Ammon's horn (tissue), 1 donor: ENCODE measurements at places on chromosomes 2 and 18.

GRCh38 chr2:69988086-69988635, 26.7 kb upstream of the ASPRV1 start:
- no peak for DNase-seq

DNA sequence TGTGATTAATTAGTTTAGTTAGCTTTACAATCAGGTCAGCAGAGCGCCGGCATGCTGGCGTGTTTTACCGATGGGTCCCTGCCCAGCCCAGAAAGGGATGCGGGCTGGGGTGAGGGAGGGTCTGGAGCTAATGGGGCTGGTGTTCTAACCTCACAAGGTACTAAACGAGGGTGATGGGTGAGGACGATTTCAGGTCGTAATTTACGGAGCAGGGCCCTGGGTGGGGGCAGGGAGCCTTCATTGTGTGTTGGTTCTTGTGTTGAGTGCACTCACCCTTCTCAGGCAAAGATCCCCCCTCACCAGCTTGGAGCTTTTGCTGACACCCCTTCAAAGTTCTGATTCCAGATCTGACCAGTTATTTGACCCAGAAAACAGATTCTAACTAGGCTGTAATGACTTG, 39.5 kb downstream of the PTGR3 start:
- no peak for DNase-seq

DNA sequence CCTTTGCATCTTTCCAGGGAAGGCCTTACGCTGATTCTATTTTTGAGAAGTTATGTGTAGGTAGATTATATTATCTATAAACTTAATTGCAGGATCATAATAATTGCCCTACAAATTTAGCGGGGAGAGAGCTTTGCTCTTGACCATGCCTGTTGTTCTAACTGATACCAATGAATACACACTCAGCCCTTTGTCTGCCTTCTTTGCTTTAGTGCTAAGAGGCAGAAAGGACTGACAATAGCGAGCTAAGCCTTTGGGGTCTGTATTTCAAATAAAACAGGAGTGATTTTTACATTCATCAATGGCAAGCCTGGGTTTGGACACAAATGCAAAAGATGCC, 115.3 kb upstream of the STON1 start:
- DNase-seq, result peak; percentile 57

GRCh38 chr2:19736191-19736831, 165.5 kb downstream of the TTC32 start:
- no peak for DNase-seq

DNA sequence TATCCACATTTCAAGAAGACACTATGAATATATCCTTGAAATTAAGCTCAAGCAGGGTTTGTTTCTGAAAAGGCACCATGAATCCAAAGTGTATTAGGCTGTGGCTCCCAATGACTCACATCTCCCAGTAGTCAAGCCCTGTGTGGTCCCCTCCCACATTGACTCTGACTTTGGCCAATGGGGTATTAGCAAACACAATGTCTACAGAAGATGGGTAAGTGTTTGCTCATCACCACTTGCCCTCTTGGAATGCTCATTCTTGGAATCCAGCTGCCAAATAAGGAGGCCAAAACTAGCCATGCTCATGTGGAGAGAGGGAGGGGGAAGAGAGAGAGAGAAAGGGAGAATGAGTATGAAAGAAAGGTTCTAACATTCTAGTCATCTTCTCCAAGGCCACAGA, 490.0 kb downstream of the TXNL1 start:
- no peak for DNase-seq

DNA sequence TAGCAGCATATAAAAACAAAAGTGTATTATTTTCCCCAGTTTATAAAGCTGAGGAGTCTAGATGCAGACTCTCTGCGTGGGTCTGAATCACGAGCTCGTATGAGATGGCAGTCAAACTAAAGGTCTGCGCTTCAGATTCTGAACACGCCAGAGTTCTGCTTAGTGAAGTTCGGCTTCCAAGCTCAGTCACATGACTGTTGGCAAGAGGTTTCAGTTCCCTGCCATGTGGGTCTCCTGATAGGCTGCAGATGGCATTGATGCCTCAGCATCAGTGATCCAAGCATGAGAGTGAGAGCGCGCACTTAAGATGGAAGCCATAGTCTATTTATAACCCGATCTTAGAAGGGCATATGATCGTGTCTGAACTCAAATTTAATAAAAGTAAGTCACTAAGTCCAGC, 242.8 kb upstream of the DOK6 start:
- peak; percentile 42 for DNase-seq

DNA sequence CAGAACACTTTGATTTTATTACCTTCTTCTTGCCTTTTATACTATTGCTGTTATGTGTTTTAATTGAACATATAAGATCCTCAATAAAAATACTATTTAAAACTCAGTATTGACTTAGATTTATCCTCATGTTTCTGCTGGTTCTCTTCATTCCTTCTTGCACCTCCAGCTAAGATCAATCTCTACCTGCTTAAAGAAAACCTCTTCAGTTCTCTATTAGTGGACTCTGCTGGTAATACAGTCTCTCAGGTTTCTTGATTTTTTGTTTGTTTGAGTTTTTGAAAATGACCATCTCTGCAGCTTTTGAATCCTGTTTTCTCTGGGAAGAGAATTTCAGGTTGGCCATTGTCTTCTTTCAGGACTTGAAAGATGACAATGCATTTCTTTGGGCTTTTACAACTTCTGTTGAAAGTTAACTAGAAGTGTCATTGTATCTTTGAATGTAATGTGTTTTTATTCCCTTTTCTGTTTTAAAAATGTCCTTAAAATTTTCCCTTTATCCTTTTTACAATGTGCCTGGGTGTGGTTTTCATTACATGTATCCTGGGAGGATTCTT, 29.8 kb upstream of the TMEM131 start:
- no peak for DNase-seq

GRCh38 chr18:63603772-63604171, 16.6 kb downstream of the SERPINB13 start:
- no peak for DNase-seq

DNA sequence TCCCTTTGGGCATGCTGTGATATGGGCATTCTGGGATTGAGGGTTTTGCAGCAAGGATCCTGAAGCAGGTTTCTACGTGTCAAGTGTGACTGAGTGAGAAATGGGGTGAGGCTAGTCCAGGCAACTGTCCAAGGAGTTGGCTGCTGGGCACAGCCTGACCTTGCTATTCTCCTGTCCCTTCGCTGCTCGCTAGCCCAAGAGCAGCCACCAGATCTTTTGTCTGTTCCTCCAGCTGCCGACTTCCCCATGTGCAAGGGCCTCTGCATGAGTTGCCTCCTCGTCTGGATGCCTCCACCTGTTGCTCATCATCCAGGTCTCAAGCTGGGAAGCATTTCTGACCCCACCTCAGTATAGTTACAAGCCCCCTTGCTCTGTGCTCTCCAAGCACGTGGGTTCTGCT, 71.1 kb downstream of the DYSF start:
- DNase-seq, result no peak

- DNase-seq, result no peak
These were observed 6.1 kb upstream of the DNMT3A start for GRCh38 chr2:25347846-25348245.

DNA sequence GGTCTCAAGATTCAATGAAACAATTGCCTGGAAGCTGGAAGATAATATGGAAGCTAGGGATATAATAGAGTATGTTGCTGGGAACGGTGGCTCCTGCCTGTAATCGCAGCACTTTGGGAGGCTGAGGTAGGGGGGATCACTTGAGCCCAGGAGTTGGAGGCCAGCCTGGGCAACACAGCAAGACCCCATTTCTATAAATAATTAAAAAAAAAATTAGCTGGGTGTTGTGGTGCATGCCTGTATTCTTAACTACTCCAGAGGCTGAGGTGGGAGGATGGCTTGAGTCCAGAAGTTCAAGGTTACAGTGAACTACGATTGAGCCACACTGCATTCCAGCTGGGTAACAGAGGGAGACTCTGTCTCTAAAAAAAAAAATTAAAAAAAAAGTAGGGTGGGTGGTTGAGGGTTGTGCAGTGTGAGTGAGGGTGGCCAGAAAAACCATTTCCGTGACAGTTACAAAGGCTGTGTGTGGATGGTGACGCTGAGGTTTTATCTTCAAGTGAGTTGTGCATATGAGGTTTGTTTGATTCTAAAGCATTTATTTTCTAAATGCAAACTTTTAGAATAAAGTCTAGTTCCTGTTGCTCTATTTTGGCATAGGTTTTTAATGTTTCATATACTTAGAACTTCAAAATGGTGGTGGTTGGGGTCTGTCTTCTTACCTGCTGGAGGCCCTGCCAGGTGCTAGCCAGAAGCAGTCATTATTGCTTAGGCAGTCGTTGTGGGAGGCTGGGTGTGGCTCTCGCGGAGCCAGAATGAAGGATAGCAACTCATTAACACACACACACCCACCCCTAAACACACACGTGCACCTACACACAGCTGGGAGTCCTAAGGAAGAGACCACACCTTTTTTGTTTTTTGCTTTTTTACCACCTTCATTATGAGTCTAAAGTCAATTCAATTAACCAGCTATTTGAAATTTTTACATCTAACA, 4.7 kb upstream of the IL1R2 start:
- no peak for DNase-seq

DNA sequence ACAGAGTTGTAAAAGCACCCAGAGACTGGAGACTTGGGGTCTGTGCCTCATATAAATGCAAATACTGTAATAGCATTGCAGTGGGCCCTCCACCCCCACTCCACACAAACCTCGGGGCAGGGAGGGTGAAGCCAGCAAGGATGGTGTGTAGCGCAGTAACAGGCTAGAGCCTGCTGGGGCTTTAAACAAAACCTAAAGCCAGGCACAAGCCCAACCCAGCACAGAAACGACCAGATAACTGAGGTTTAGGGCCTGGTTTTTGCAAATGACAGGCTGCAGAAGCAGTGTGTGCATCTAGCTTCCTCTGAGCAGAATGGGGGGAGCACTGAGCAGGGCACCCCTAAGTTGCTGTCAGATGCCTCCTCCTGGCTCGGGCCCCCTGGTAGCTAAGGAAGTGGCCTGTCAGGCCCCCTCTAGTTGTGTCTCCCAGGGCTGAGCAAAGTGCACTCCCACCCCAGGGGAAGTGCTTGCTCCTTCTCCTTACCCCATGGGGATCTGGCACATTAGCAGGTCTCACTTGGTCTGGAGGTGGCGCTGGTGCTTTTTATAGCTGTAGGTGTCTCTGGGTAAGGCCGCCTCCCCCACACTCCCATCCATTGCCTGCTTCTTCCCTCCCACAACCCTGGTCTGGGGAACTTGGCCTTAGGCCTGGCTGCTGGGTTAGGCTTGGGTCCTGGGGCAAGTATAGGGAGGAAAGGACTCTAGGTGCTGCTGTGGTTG, 135.1 kb downstream of the CELF4 start:
- DNase-seq, result no peak

- DNase-seq, result no peak
These were observed 34.5 kb downstream of the PTPN4 start for GRCh38 chr2:119794237-119794636.

DNA sequence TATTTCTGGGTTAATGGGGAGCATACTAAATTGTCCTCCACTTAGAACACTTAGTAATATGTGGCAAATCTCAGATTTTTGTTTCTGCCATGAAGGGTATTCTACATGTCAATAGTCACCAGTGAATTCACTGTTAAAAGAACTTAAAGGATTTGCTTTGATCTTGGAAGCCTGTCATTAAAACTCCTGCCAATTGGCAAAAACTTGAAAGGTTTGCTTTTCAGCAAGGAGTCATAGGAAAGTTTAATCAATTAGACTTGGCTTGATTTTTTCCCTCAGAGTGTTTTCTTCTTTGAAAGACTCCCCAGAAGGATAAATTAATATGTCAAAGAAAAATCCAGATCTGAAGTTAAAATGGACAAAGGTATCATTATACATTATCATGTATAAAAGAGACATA, 671.9 kb upstream of the PKDCC start:
- DNase-seq, result no peak

GRCh38 chr2:101500180-101500579, 25.3 kb upstream of the RFX8 start:
- no peak for DNase-seq

- no peak for DNase-seq
These were observed 38.0 kb downstream of the ACKR3 start for GRCh38 chr2:236607471-236608187.

GRCh38 chr18:34514957-34515356, 195.1 kb upstream of the DTNA start:
- DNase-seq, result no peak

- no peak for DNase-seq
These were observed 65.9 kb downstream of the PDE11A start for GRCh38 chr2:178006710-178007109.

GRCh38 chr2:129180124-129180716, 799.2 kb upstream of the RAB6C start:
- no peak for DNase-seq
